ENCODE measurements at places on chromosomes 4 and X.

DNA sequence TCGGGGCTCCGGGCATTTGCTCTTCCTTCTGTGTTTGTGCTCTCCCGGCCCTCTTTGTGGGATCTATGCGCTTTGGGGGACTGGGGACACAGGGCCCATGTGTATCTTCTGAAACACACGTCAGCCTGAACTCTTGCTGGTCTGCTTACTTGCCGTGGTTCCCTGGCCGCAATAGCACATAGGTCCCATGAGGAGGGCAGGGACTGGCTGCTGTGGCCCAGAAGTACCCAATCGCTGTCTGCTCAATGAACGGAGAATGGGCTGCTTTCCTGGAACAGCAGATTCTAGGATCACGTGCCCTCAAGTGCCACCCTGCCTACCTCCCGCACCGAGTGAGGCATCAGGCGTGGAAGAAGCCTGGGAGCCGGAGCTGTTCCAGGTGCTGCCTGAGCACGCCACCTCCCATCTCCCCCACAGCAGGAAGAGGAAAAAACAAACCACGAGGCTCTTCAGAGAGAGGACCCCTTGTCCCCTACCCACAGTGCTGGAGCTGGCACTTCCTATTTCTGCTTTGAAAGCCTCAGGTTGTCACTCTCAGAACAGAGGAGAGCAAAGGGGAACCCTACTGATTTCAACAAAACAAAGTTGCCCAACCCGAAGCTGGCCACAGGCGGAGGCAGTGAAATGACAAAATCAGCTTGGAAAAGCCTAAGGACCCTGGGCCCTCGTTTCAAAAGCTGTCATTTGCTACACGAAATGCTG is 3.8 kb downstream of the G6PD start:
- peak; percentile 57 for DNase-seq

DNA sequence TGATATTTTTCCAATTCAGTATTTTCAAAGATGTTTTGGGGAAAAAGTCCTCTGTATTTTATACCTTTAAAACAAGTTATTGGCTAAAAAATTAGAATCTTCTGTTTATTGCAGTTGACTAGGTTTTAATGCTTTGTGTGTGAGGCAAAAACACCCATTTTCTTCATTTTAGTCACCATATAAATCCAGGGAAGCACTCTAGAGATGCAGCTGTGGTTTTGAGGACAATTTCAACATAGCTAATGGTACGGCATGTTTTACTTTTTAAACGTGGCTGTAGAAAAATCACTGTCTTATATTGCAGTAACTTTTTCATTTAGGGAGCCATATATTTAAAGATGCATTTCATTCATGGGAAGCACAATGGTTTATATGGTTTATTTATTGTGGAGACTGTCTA is 129.1 kb upstream of the PITX2 start:
- no peak for DNase-seq

DNA sequence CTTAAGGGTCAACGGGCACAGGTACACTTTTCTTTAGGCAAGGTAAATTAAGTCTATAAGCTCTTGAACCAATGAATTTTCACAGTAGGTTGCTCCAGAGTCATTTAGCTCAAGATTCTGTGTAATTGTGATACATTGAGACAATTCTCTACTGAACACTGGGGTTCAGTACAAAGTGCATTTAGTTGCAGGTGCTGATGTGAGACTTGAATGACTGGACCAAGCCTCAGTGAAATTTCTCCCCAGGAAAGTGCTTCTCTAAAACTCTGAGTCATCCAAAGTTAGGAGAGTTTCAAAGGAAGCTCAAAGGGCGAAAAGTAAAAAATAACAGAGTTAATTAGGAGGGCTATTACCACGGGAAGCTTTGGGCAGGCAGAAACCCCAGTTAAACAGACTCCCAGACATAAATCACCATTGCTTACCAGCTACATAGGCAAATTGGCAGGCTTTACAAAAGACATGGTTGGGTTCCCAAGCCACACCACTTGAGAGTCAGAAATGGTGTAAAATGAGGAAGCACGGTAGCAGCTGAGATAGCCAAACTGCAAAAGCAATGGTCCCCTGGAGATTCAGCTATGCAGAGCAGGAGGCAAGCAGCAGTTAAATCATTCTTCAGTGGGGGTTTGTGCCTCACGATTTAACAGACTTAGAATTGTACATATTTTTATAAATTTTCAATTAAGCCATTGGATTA is 202.6 kb downstream of the PCDH19 start:
- no peak for DNase-seq

DNA sequence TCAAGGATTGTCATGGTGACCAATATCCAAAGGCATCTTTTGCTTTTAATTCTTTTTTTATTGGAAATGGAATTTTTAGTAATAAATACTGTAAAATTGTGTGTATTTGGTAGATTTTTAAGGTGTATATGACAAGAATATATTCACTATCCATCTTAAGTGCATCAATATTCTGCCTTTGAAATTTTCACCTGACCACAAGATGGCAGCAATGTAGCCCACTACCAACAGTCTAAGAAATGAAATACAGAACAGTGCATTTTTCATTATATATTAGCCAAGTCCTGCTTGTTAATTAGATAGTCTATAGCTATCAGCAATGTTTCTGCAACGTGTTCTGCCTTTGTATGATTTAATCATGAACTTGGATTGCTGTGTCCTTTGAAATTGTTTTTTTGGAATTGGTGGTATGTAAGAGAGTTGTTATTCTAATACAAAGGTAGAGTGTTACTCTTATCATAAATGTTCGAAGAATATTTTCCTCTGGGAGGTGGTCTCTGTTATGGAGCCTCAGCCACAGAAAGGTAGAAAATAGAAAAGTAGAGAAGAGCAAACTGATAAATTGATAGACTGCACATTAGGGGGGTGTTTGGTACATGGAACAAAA is 38.2 kb downstream of the HPGDS start:
- DNase-seq, result no peak

Data from activated CD8-positive, alpha-beta memory T cell treated with anti-CD3 and anti-CD28 coated beads, Interleukin-2, amount 50 U/mL, for 48 hours (primary cell).